CD4-positive, alpha-beta T cell treated with Interleukin-6 at 100 ng/mL for 8 hours (primary cell): ENCODE measurements at places on chromosomes 1 and 21.

GRCh38 chr1:8660411-8660828 is 157.0 kb downstream of the RERE start:
- DNase-seq: no peak

DNA sequence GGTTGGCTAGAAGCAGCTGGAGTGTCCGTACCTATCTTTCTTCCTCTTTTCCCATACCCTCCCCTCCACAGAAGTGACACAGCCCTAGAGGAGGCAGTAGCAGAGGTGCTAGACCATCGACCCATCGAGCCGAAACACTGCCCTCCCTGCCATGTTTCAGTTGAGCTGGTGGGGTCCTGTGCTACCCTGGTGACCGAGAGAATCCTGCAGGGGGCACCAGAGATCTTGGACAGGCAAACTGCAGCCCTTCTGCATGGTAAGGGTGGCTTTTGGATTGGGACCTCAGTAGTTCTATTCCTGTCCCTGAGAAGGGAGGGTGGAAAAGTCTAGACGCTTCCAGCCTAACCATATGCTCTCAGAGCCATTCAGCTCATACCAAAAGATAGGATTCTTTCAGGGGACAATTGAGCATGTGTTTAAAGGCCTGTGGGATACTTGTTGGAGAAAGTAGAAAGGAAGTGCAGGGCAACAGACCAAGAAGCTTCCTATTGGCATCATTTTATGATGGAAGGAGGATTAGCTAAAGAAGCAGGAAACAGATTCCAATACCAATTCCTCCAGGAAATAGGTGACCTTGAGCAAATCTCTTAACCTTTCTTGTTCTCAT is 11.7 kb upstream of the BNIPL start:
- DNase-seq: peak; percentile 88

- peak; percentile 52 for DNase-seq
Observed at GRCh38 chr1:11736746-11737639, 1.1 kb downstream of the AGTRAP start.

DNA sequence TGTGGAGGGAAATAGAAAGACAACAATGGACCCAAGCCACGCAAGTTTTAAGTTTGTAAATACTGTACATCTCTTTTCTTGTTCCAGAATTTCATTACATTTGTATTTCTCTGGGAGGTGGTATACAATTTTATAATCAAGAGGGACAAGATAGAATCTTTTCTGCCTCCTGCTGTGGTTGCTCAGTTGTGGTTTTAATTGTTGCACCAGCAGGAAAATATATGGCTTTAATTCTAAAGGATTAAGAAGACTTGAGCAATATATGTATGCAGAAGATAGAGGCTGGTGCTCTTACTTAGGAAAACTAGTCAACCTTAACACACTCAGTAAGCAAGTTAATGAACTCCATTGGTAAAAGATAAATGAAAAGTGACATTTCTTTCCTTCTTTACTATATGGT is 19.8 kb upstream of the ASB17 start:
- DNase-seq: no peak

DNA sequence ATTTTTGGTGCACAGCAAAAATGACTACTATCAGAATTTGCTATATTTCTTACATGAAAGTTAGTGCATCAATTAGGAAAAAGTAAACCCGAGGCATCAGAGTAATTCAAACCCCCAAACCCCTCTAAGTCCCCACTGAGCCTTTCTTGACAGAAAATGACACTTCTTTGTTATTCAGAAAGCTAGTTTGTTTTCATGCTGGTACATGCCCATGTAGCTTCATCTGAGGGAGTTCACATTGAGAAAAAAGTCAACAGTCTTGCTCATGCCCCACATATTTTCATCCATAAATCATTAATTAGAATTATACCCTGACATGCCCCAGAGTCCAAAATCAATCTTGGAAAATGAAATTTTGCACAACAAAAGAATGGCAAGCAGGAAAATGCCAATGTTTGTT is 39.9 kb upstream of the PDC start:
- no peak for DNase-seq

DNA sequence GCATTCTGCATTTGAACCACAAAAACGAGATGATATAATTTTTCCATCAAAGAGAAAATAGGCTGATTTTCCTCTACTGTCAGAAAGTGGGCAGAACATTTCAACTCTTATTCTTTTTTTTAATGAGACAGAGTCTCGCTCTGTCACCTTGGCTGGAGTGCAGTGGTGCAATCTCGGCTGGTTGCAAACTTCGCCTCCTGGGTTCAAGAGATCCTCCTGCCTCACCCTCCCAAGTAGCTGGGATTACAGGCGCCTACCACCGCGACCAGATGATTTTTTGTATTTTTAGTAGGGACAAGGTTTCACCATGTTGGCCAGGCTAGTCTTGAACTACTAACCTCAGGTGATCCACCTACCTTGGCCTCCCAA is 11.6 kb downstream of the DSTYK start:
- no peak for DNase-seq

GRCh38 chr1:72137656-72138055 is 144.7 kb downstream of the NEGR1 start:
- no peak for DNase-seq

DNA sequence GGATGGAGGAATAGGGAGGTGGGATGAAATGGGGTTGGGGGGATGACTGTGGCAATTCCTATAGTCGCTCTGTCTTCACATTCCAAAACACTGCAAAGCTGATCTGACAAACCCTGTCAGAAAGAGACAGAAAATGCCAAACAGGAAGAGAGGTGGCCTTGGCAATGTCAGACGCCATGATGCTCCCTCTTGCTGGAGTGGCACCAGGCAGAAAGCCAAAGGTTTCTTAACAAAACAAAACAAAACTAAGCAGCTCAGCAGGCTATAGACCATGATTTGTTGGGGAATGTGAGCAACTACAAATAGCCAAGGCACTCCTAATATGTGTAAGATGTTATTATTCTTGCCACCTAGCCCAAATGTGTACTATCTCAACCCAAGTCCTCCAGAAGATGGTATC is 42.9 kb upstream of the PLA2G2C start:
- DNase-seq: no peak

GRCh38 chr1:115655916-115656315 is 14.1 kb downstream of the VANGL1 start:
- no peak for DNase-seq

GRCh38 chr1:81305997-81306452 is 494.7 kb upstream of the ADGRL2 start:
- DNase-seq: no peak

DNA sequence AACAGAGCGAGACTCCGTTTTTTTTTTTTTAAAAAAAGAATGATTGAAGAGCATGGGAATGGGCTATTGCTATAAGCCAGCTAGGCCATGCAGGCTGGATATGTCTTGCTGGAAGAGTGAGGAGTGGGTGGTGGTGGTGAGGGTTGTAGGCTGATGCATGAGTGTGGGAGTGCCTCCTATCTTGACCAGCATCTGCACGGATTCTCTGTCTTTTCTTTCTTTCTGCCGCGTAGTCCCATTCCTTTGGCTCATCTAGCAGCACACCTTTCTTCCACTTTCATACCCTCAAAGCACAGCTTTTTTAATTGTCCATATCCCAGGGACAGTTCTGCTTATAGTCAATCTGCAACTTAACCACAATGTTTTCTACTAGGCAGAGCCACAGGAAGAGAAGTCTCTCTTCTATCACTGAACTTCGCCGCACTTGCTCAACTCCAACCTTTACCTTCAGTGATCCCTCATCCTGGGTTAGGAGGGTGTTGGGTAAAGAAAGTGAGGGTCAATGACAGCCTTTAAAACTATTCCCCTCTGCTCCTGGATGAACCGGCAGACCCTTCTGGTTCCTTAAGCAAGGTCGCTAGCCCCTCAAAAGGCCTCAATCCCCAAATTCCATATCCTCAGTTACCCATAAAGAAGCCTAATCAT is 15.2 kb downstream of the ADCY10 start:
- DNase-seq: no peak

- no peak for DNase-seq
Observed at GRCh38 chr1:86621286-86621685, 74.4 kb downstream of the CLCA4 start.

DNA sequence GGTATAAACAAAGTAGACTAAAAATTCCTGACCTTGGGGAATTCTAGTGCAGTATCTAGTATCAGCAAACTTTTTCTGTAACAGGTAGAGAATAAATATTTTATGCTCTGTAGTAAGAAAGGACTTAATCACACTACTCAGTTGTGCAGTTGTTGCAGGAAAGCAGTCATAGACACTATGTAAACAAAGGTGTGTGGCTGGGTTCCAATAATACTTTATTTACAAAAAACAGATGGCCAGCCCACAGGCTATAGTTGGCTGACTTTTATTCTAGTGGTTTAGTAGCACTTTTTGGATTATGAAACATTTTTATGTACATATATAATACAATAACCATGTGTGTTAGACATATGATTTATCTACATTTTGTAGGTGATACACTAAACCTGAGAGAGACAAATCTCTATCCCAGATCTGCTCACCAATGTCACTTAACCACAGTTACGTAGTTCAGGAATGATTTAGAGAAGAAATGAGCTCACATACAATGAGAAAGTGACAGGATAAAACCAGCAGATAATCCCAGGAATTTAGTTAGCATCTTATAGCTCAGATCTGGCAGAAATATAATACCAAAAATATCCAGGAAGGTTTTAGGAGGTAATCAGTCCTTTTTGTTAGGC is 56.1 kb downstream of the MIER1 start:
- no peak for DNase-seq

- no peak for DNase-seq
Observed at GRCh38 chr1:64228167-64228957, 24.9 kb downstream of the UBE2U start.

- no peak for DNase-seq
Observed at GRCh38 chr1:183734543-183735036, 70.3 kb upstream of the RGL1 start.

DNA sequence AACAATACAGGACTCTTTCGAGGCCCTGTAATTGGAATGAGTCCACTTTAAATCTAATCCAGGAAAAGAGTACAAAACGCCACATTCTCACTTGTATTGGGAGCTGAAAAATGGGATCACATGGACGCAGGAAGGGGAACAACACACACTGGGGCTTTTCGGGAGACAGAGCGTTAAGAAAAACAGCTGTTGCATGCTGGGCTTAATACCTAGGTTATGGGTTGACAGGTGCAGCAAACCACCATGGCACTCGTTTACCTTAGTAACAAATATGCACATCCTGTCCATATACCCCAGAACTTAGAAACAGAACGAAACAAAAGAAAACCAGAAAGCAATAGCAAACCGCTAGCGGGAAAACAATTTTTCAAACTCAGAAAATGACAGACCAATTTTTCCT is 1532.7 kb upstream of the TPTE start:
- no peak for DNase-seq

DNA sequence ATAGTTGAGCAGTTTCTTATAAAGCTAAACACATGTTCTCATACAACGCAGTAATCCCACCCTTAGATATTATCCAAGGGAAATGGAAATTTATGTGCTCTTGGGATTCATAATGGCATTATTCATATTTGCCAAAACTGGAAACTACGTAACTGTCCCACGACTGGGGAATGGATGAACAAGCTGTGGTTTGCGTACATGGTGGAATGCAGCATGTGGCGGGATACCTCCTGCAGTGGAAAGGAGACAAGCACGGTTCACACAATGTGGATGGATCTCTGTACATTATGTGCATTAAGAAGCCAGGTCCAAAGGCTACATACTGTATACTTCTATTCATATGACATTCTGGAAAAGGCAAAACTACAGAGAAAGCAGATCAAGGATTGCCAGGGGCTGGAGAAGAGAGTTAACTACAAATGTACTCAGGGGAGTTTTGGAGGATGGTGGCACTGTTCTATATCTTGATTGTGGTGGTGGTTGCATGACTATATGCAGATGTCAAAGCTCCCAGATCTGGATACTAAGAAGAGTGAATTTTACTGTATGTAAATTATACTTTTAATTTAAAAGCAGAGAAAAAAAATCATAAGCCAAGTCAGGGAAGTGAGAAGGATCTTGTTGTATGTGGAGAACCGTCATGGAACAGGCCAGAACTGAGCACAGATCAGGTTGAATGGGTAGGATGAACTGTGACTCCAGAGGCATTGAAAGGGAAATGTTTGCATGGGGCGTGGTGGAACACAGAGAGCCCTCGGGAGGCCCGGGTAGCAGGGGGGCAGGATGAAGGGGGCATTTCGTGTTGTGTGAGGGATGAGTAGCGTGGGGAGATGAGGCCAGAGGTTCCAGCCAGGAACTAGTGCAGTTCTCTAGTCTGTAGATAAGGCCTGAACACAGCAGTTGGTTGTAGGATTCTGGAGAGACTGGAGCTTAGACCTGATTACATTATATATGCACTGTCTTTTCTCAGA is 90.7 kb downstream of the GALNT2 start:
- DNase-seq: no peak

DNA sequence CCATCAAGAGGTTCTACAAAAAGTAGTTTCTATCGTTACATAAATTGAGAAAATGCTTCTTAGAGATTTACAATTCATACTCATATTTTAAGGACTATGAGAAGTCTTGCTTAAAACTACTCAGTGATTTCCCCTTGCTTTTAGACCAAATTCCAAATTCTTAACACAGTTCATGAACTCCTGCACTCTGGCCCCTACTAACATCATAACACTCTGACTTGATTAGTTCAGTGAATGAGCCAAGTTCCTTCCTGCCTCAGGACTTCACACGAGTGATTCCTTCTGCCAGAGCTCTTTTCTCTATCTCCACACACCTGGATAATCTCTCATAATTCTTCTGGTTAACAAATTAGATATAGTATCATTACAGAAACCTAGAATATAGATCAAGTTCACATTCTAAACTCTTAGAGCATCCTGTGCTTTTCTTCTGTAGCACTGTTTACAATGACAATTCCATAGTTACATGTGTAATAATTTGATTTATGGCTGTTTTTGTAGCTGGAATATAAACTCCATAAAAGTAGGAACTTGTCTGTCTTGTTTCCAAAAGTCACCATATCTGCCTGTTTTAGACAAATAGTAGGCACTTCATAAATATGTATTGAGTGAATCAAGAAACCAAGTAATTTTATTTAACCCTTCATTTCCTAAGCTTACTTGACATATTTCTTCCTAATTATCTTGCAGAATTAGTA is 59.9 kb downstream of the NUF2 start:
- no peak for DNase-seq

DNA sequence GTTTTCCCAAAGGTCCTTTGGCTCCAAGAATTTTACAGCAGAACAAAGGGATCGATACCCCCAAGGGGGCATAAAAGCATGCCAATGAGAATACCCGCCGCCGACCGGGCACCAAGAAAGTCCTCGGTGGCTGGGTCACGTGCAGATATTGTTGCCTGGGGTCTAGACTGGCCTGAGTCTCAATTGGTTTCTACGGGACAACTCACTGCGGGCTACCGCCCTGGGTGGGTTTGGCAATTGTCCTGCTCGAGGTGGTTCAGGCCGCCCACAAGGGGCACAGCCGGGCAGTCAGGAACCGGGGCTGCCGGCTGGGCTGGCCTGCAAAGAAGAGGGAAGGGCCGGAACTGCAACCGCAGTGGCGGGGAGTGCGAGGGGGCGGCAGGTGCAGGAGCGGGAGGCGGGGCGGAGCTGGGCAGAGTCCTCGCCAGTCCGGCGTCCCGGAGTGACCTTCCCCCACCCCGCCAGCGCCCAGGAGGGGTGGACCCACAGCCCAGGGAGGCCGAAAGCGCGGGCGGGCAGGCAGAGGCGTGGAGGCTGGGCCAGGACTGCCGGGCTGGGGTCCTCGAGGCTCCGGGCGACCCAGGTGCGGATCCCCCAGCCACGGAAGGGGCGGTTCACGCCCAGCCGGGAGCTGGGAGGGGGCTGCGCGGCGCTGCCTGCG is 926 bp upstream of the ATP1B1 start:
- peak; percentile 10 for DNase-seq
